ENCODE measurements at places on chromosomes 7 and 10.
A peak's percentile ranks its signal among the peaks of the same experiment; 100 is the strongest.

- DNase-seq, result peak; percentile 46
These were observed 25.8 kb upstream of the TMEM120A start for GRCh38 chr7:76020031-76020714.

DNA sequence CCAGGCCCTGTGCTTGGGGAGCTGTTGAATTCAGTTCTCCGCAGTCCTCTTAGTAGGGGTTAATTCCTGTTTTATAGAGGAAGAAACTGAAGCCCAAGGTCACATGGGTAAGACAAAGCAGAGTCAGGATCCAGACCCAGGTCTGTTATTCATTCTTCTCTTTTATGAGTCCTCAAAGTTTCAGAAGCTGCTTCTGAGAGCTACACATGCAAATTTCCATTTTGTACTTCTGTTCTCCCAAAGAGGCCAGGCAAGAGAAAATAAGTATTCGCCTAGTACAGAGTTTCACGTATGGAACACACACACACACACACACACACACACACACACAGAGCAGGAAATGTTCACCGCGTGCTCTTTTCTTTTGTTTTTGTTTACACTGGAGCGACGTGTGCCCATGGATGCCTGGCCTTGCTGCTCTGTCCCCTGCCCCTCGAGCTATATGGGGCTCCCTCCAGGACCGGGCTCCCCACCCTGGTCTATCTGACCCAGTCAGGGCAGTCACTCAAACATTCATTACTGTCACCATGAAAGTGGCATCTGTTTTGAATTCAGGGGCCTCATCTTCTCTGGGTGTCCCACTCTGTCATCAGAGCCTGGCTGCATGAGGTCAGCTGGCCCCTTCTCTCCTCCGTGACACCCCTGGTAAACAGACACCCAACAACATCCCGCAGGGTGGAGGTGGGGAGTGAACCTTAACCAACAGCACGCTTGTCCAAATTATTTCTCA, 84.4 kb downstream of the TNS3 start:
- no peak for DNase-seq

GRCh38 chr7:22694597-22695207, 32.3 kb upstream of the IL6 start:
- no peak for DNase-seq

- no peak for DNase-seq
These were observed 114.5 kb upstream of the IMMP2L start for GRCh38 chr7:111676811-111677210.

DNA sequence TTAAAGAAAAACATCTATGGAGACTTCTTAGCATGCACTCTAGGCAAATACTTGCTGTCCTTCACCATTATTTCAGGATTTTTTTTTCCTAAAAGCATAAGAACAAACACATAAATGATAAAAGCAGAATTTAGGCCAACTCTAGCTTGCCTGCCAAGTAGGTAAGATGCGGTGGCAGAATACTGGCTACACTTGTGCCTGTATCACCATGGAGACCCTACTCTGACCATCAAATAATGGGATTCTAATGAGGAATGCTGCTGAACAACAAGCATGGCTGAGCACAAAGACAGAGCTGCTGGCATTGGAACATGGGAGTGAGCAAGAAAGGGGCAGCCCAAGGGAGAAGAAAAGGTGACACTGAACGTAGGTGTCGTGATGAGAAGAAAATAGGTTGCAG, 18.5 kb upstream of the TAS2R40 start:
- DNase-seq, result no peak

GRCh38 chr7:82164813-82165212, 278.8 kb downstream of the CACNA2D1 start:
- peak; percentile 68 for DNase-seq

DNA sequence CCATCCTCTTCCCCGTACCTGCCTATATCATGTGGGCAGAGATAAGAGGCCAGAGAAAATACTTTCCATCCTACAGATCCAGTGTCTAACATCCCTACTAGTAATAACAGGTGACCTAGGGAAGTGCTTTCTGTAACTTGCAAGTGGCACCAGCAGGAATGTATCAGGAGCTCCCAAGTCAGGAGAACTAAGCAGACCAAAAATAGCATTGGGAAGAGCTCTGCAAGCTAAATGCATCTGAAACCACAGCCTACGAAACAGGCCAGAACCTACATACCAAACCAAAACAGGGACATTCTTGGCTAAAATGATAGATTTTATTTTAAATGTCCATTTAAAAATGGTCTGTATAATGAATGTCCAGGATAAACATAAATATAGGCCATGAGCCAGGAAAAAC, 680.8 kb downstream of the PHTF2 start:
- no peak for DNase-seq

- no peak for DNase-seq
These were observed 756.8 kb downstream of the LRMDA start for GRCh38 chr10:76188216-76188615.

DNA sequence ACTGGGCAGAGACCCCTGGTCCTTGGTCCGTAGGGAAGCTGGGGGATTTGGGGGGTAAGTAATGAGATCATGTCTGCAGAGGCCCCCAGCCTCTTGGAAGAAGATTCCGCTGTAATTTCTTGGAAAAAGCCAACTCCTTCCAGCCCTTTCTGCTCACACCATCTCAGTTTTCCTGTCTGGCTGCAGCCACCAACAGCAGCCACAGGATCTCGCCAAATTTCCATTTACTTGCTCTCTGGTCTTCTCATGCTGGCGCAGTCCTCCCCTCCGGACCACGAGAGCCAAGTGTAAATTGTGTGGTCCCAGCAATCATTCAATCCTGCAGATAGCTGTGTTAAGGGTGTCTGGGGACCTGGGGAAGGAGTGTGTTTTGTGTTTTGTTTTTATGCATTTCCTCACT, 49.6 kb downstream of the ASB13 start:
- DNase-seq, result no peak

- no peak for DNase-seq
These were observed 489.8 kb downstream of the NEBL start for GRCh38 chr10:20407357-20407756.

GRCh38 chr10:30993155-30993554, 38.5 kb downstream of the ZNF438 start:
- no peak for DNase-seq

GRCh38 chr7:53001221-53001620, 34.2 kb upstream of the POM121L12 start:
- DNase-seq, result no peak

GRCh38 chr7:106466867-106467266, 182.1 kb upstream of the NAMPT start:
- no peak for DNase-seq

DNA sequence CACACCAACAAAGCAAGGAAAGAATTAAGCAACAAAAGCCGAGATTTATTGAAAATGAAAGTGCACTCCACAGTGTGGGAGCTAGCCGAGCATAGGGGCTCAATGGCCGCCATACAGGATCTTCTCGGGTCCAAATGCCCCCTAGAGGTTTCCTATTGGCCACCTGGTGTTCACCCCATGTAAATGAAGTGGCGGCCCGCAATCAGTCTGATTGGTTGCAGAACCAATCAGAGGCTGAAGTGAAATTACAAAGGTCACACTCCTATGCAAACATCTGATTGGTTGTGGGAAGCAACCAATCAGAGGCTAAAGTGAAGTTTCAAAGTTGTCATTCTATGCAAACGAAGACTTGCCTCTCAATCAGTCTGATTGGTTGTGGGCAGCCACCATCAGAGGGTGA, 61.8 kb upstream of the SLC35B4 start:
- DNase-seq, result no peak

DNA sequence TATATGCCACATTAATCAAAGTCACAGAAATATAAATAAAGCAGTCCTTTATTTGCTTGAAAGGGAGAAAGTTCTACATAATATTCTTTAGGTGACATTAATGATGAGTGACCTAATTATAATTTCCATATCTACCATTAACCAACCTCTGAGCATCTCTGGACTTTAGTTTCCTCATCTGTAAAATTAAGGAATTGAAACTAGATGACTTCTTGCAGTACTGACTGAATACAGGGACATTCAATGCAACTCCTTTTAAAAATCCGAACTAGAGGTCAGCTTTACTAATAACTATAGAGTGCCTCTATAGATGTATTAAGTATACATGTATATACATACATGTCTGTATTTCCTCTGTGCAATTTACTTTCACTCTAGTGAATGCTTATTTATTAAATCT, 3.9 kb downstream of the FMC1 start:
- DNase-seq, result no peak

DNA sequence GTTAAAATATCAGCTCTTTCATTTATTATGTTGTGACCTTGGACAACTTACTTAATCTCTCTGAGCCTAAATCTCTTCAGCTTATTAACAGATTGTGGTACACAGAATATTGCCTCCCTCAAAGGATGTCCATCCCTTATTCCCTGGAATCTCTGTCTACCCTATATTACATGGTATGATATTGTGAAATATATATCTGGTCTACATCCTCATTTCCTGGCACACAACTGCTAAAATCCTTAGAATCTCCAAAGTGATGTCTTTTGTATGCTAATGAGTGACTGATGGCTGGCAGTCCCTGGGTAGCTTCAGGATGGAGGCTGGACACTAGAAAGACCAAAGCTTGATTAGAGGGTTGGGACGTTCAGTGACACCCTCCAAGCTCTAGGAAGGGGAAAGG, 25.8 kb downstream of the ZNF438 start:
- DNase-seq, result no peak

- no peak for DNase-seq
These were observed 38.3 kb upstream of the KLHL7 start for GRCh38 chr7:23067271-23067670.
